Bronchus fibroblast of lung (primary cell): ENCODE measurements at places on chromosomes 12 and 14. TPM values are rescaled to one million over a fixed set of nuclear protein-coding genes. Genes with fewer than 3 reads are reported as not detected.

PITPNM2 gene
- 5.0 and 5.1 TPM in 2 replicates for total RNA-seq

PXN gene
- total RNA-seq = 72.0 and 74.5 TPM in 2 replicates

RPL10L gene
- total RNA-seq = not detected in 2 replicates

GPR68 gene
- total RNA-seq = 0.30 and 0.84 TPM in 2 replicates

OR4E2 gene
- total RNA-seq = not detected in 2 replicates

IRAK3 gene
- 4.9 and 9.4 TPM in 2 replicates for total RNA-seq

FGD4 gene
- total RNA-seq = 6.8 and 10.1 TPM in 2 replicates
